Fibroblast of lung (primary cell): ENCODE measurements at places on chromosomes 11 and 22. TPM values are rescaled to one million over a fixed set of nuclear protein-coding genes. Genes with fewer than 3 reads are reported as not detected.
A peak's percentile ranks its signal among the peaks of the same experiment; 100 is the strongest.

GRCh38 chr22:20407829-20408228 is 13.9 kb downstream of the ZNF74 start:
- no peak overlapping the region for H3K27ac ChIP-seq
- peaks cover 13% of the 10 kb centered on the region for H3K36me3 ChIP-seq
- H3K4me3 ChIP-seq, result no peak overlapping the region
- no peaks in the 10 kb centered on the region for H3K4me1 ChIP-seq
- no peaks in the 10 kb centered on the region for H3K27me3 ChIP-seq

GRCh38 chr11:20161230-20161918 is 1.1 kb upstream of the DBX1 start:
- no peaks in the 10 kb centered on the region for H3K4me1 ChIP-seq
- H3K27ac ChIP-seq, result no peak overlapping the region
- peaks cover 89% of the 10 kb centered on the region for H3K27me3 ChIP-seq
- no peak overlapping the region for H3K4me3 ChIP-seq
- no peak for DNase-seq

DNA sequence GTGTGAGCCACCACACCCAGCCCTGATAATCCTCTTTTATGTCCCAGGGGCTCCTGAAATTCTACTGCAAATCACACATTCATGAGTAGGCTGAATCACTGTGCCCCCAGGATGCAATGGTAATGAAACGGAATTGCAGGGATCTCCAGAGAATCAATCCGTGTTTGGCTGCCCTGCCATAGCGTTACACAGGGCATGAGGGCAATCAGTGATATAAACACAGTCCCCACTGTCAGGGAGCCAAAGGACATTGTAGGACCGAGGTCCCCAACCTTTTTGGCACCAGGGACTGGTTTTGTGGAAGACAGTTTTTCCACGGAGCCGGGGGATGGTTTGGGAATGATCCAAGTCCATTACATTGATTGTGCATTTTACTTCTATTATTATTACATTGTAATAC is 9.0 kb upstream of the PLA2G6 start:
- DNase-seq, result no peak
- no peak overlapping the region for H3K27ac ChIP-seq
- H3K36me3 ChIP-seq, result no peaks in the 10 kb centered on the region
- peaks cover 7% of the 10 kb centered on the region for H3K4me1 ChIP-seq
- no peaks in the 10 kb centered on the region for H3K27me3 ChIP-seq

GRCh38 chr11:96008161-96008720 is 84.3 kb upstream of the MTMR2 start:
- H3K4me3 ChIP-seq, result no peak overlapping the region
- H3K27ac ChIP-seq, result peak overlapping the region; percentile 24
- peak; percentile 49 for DNase-seq
- peaks cover 6% of the 10 kb centered on the region for H3K4me1 ChIP-seq

Gene SLCO2B1
- total RNA-seq, result under 0.01 TPM in 1 of 2 replicates, not detected in the other

Gene OR52I2
- not detected in 2 replicates for total RNA-seq
